Urinary bladder (tissue), 4 donors: ENCODE measurements at places on chromosomes 5 and 9. TPM values are rescaled to one million over a fixed set of nuclear protein-coding genes. Genes with fewer than 3 reads are reported as not detected.

- DNase-seq = no peak
Observed at GRCh38 chr9:14339746-14340145, 25.8 kb upstream of the NFIB start.

Gene TLR4
- polyA plus RNA-seq = 5.6 TPM

DNA sequence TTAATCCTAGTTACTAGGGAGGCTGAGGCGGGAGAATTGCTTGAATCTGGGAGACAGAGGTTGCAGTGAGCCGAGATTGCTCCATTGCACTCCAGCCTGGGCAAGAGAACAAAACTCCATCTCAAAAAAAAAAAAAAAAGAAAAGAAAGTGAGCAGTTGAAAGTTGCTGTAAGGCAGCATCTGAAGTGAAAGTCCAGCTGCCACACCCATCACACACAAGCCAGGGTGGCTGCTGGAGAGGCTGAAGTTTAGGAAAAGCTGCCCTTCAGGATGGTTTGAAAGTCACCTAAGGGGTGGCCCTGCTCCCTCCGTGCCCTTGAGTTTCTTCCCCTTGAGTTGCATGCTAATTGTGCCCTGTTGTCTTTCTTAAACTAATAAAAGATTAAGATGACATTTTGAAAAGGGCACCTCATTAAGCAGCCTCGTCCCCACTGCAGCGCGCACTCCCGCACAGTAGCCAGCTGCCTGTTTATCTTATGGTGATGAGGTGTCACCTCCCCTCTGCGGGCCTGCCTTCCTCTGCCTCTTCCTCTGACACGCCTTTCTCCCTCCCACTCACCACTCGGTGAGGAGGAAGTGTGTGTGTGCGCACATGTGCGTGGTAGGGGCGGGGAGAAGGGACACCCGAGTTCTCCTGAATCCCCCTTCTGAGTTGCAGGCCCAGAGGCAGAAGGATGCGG is 104.2 kb upstream of the PANK3 start:
- DNase-seq = no peak

Gene NEUROG1
- not detected for polyA plus RNA-seq

GRCh38 chr5:39760385-39761198 is 335.8 kb upstream of the DAB2 start:
- DNase-seq = no peak

Gene PKN3
- polyA plus RNA-seq = 9.5 TPM

DNA sequence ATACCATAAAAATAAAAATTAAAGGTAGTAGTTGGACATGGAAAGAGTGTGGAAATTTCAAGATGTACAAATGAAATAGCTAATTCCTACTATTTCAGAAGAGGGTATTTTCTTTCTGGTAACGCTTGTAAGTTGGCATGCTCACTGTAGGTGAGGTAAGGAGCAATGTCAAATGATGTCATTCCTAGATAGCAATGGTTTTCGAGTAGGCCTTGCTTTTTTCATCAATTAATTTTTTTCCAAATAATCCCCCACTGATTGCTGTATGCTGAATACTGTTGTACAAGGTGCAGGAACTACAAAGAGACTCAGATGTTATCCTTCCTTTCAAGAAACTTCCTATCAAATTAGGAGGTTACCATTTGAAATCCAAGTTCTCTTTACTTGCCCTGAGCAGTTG is 928 bp upstream of the SELENOP start:
- no peak for DNase-seq

- DNase-seq = no peak
Observed at GRCh38 chr9:9538766-9539165, 1074.0 kb downstream of the PTPRD start.

DNA sequence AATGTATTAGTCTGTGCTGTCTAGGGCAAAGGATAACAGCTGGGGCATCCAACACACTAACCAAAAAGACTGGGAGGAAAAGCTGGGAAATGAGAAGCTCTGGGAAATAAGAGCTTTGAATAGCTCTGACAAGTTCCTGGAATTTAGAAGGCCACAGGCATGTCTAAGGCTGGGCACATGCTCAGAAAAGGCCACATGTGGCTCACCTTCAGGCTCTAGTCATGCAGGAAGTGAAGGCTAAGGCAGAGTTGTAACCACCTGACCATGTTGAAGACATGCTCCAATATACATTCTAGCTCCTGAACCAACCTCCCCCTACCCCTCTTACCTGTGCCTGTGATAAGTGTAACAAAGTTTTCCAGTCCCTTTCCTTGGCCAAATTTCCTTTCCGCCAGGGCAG is 31.7 kb downstream of the CLTA start:
- no peak for DNase-seq

DNA sequence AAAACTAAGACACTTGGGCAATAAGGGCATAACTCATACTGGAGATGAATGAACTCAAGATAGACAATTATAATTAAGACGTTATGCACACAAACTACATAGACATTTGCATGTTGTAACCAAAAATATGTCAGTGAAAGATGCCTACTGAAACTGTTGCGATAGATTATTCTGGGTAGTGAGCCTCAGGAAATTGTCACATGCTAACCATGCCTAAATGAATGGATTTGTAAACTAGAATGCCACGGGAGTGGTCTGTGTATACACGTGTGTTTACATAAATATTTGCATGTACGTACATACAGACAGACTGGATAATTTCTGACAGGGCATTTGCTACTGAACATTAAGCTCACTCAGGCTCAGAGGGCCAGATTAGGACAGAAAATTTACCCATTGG is 1.2 kb downstream of the NIPSNAP3B start:
- DNase-seq = no peak

DNA sequence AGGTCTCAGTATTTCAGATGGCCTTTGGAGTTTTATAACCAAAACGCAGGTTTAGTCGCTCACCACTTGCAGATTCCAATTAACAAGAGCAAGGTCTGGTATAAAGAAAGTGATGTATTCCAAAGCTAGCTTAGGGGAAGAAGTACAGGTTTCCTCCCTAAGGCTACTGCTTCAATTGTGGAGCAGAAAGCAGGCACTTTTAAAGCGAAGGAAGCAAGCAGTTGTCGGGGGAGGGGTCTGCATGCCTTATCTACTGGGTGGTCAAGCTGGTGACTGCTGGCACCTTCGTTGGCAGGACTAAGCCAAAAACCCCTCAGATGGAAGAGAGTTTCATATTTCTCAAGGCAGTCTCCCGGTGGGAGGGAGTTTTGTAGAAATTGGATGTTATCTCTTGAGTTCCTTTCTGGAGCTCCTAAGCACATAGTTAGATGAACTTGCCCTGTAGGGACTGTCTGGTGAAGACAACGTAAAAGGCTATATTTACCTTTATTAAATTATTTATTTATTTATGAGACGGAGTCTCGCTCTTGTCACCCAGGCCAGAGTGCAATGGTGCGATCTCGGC is 1.6 kb upstream of the TMEM245 start:
- DNase-seq = no peak

- peak; percentile 17 for DNase-seq
Observed at GRCh38 chr9:98998441-98999151, 54.9 kb downstream of the COL15A1 start.

Gene DBH
- 0.98 TPM for polyA plus RNA-seq

- no peak for DNase-seq
Observed at GRCh38 chr5:119928974-119929373, 299.6 kb downstream of the FAM170A start.

DNA sequence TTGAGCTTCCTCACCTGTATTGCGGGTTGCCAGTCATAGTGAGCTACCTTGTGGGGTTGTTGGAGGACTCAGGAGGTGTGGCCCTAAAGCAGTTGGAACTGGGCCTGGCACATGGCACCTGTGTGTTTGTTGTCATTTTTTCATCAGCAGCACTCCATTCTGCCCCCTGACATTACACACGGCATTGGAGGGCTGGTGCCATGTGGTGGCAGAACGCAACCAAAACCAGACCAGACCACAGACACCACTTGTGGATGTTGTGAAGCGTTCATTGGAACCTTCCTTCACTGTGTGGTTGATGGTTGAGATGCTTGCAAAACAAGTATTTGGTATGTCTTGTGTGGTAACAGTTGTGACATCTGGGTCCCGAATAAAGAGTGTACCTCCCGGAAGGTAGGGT is 113.2 kb upstream of the ERCC6L2 start:
- DNase-seq = no peak

GRCh38 chr9:8613346-8613825 is 813.8 kb upstream of the DMAC1 start:
- DNase-seq = no peak

DNA sequence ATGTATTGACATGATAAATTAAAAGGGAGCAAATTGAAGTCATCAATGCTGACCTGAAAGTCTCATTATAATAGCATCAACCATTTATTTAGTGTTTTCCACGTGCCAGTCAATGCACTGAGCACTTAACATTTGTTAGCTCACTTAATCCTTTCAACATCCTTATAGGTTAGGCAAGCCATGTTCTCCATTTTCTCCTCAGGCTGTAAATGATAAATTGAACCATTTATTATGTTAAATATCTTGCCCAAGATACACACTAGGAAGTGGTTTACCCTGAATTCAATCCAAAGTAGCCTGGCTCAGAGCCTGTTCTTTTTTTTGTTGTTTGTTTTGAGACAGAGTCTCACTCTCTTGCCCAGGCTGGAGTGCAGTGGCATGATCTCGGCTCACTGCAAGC is 25.0 kb upstream of the SNX2 start:
- no peak for DNase-seq

DNA sequence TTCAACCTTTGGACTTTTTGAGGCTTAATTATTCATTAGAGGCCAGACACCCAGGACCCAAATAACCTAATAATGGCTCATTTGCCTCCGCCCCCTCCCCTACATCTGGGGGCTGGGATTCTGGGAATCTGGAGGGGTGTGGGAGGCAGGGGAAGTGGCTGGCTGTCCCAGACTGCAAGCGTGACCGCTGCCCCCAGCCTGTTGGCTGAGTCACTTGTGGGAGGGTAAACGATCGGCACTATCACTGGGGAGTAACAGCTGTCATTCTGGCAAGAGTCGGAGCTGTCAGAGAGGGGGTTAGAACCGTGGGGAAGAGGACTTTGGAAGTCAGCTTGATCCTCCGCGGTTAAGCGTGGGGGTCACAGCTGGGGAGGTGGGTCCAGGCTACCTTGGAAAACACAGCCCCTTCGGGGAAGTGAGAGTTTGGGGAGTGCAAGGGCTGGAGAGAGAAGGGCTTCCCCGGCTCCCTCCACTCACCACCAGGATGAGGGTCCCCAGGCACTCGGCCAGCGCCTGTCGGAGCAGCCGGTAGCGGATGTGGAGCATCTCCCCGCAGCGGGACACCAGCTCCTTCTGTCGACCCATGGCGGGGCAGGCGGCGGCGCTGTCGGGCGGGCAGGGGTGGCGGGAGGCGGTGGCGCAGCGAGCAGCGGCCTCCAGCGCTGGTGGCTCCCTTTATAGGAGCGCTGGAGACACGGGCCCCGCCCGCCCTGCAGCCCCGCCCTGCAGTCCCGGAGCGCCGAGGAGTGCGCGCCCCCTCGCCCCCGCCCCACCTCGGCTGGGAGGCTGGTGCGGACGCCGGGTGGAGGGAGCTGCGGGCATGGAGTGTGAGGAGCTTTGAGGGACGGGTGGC is at the start of gene AQP3:
Gene AQP3 (minus strand): TSS at position 648 of the 853 bp plus-strand sequence. CDS start 63 bp downstream, at position 585.
- no peak for DNase-seq

DNA sequence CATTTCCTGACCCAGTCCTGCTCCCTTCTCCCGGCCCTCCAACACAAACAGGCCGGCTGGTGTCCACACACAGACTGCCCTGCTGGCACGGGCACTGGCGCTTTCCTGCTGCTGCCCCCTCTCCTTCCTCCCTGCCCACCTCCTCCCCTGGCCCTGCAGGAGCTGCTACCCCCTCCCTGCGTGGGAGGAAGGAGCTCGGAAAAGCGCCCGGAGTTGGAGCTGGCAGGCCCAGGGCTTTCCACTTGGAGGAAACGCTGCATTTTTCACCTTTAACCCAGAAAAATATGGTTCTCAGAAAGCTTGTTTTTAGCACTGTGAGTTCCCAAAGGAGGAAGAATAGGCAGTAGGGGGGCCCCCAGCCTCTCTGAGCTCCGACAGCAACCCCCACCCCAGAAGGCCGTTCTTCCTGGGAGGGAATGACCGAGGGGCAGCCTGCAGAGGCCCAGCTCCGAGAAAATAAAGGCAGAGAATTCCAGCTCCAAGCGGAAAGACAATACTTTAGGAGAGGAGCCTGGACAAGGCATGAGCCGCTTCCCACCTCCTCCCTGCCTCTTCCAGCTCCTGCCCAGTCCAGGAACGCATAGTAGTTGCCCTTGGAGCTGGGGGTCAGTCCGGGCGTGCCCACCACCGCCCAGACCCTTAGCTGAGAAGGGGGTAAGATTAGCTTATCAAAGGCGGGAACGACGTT is 88.9 kb downstream of the LIFR start:
- DNase-seq = peak; percentile 58

Gene LHX3
- polyA plus RNA-seq = not detected

GRCh38 chr5:156124708-156125107 is 202.3 kb upstream of the SGCD start:
- no peak for DNase-seq

GRCh38 chr5:61130289-61130688 is 32.0 kb downstream of the SMIM15 start:
- DNase-seq = no peak

Gene SPATA6L
- 1.2 TPM for polyA plus RNA-seq

Gene OR1L6
- polyA plus RNA-seq = not detected

Gene NMUR2
- polyA plus RNA-seq = not detected

Gene BTNL9
- 11.9 TPM for polyA plus RNA-seq

- DNase-seq = no peak
Observed at GRCh38 chr5:153674356-153674755, 183.9 kb downstream of the GRIA1 start.

DNA sequence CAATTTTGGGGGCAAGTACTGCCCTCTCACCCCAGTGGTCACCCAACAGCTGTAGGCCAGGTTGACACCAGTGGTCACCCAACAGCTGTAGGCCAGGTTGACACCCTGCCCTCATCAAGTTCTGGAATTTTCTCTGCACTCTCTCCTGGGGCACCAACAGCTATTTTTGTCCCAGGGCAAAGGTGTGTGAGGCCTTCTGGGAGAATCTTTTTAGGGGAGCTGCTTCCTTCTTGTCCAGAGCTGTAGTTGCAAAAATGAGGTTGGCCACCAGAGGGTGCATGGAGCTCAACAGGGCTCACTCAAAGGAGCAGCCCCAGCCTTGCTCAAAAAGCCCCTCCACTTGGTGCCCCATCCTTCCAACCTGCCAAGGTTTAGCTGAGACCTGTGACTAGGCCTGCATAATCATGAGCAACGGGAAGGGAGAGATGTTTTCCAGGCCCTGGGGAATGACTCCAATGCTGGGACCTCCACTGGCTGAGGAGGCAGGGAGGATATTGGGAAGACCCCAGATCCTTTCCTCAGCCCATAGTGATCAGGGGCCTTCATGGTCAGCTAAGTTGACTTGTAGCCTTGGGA is 10.6 kb upstream of the P4HA2 start:
- no peak for DNase-seq

GRCh38 chr5:3853362-3853761 is 257.7 kb downstream of the IRX1 start:
- DNase-seq = no peak
